ENCODE measurements at places on chromosomes 5 and 9.

- peak; percentile 70 for DNase-seq
Measured at GRCh38 chr9:36566813-36567221, 5.9 kb upstream of the MELK start.

DNA sequence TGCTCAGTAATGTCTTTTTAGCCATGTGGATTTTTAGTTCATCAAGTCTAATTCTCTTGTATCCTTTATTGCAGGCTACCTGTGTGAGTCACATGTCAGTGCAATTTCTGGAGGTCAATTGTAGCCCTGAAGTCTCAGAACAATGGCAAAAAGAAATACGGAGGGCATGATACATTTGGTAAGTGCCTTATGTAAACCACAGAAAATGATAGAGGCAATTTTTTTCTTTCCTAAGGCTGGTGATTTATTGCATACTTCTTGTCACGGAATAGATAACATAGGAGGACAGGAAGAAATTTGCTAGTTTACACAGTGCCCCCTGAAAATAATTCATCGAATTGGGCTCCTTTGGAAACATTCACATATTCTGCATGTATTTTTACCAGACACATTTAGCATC, 235.9 kb downstream of the DMRTA1 start:
- no peak for DNase-seq

DNA sequence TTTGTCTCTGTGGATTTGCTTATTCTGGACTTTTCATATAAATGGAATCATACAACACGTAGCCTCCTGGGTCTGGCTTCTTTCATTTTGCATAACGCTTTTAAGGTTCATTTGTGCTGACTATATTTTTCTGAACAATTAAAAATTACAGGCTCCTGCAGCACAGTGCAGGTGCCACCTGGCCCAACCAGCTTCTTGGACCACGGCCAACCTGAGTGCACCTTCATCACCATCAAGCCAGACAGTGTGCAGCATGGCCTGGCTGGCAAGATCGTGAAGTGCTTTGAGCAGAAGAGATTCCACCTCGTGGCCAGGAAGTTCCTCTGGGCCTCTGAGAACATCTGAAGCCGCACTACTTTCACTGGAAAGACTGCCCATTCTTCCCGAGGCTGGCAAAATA, 53.5 kb upstream of the COL15A1 start:
- DNase-seq: no peak

DNA sequence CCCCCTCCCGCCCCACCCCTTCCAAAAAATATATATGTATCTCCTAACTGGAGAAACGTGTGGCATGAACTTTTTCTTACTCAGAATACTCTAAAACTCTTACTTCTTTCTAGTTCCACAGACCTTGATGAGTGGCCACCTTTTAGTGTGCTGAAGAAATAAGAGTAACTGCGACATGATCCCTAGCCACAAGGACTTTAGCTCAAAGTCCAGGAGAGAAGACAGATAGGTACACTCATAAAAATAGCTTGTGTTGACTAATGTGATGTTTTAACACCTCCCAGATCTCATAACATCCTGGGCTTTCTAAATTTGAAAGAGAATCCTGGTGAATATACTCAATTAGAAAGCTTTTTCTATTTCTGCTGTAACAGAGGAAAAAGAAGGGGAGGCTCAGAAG, 1005.0 kb upstream of the DMAC1 start:
- DNase-seq: no peak

DNA sequence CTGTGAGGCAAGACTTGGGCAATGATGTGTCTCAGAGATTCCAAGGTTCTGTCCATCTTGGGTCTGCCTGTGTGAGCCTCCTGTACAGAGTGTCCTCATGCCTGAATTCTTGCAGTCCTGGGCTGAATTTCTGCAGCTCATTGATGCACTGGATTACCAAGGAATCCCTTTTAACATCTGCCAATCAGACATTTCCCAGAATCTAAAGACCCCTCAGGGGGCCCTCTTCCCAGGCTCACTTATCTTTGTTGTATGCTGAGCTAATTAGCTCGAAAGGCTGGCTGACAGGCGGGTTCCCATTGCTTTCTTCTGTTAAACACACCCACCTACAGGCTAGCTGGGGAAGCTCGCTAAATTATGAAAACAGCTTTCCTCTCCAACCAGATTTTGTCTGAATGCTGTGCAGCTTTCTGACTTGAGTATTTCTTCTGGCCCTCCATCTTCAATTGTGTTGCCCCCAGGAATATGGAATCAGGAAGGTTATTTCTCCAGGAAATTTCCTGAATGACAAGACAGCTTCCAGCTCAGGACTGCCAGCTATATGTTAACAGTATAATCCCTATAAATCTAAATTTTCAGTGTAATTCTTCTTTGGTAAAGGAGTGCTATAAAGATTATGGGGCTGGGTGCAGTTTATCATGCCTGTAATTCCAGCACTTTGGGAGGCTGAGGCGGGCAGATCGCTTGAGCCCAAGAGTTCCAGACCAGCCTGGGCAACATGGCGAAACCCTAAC, at the start of gene LIX1:
LIX1 (minus strand) TSS at position 91 of the 734 bp plus-strand sequence; CDS start at position 56, 35 bp downstream.
- DNase-seq: peak; percentile 83

DNA sequence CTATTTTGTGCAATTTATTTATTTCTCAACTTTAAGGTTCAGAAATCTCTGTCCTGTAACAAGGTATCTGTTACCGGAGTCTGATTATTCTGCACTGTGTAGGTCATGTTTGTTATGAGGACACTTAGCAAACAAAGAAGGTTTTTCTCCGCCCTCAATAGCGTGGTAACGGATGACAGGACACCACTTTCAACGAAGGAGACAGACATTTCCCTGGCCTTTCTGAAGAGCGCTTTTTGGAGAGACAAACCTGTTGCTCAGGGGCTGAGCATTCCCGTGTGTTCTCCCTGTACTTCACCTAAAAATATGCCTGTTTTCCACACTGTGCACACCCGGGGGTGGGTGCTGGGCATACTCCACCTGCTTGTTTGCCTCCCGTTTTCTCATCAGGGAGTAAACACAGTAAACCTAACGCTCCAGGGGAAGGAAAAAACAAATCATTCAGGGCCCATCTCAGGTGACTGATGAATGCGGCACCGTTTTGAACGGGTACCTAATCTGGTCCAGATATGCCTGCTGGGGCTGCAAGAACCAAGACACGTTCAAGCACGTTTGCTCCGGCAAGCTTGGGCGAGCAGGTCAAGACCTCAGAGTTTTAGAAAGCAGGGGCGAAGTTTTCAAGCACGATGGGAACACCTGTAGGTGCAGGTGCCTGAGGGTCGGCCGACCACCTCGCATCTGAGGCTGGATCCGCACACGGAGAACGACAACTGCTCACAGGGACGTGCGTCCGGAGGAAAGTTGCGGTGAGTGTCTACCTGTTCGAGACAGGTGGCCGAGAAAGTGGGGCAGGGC, 859 bp downstream of the RETREG1 start:
- DNase-seq: peak; percentile 28

DNA sequence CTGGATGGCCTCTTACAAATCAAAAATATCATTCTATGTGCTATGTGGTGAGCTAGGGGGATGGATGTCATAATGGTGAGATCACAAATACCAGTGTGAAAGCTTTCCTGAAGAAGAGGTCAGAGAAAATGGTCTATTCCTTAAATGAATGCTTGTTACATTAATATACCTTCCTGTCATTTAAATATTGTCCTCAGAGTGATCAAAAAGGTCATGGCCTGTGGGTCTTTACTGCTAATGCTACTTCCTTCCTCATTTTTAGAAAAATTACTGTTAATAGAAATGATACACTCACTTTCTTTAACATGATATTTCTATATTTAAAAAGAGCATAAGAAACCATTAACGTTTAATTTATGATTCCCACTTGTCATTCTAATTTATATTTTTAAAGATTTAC, 9.7 kb downstream of the OMD start:
- no peak for DNase-seq

Measured in midbrain (tissue), 1 donor.